Liver (tissue), 10 donors: ENCODE measurements at places on chromosomes 4 and X. TPM values are rescaled to one million over a fixed set of nuclear protein-coding genes. Genes with fewer than 3 reads are reported as not detected.

FRAS1 gene
- 1.8 TPM for total RNA-seq

- H3K4me1 ChIP-seq, result no peaks in the 10 kb centered on the region
- no peaks in the 10 kb centered on the region for H3K36me3 ChIP-seq
- no peak overlapping the region for H3K27ac ChIP-seq
- no peak for DNase-seq
Measured at GRCh38 chrX:26254436-26254835, 38.5 kb downstream of the MAGEB5 start.

- peaks cover 1% of the 10 kb centered on the region for H3K4me1 ChIP-seq
- no peaks in the 10 kb centered on the region for H3K27me3 ChIP-seq
- no peak overlapping the region for H3K27ac ChIP-seq
- no peak overlapping the region for H3K4me3 ChIP-seq
- H3K36me3 ChIP-seq, result peaks cover 5% of the 10 kb centered on the region
Measured at GRCh38 chr4:27005501-27005900, 144.9 kb downstream of the STIM2 start.

UGT8 gene
- not detected for total RNA-seq

GABRB1 gene
- total RNA-seq, result 1.3 TPM

AMOT gene
- total RNA-seq, result 1.5 TPM

- H3K4me3 ChIP-seq, result no peak overlapping the region
- peaks cover 7% of the 10 kb centered on the region for H3K4me1 ChIP-seq
- peak; percentile 55 for DNase-seq
- no peaks in the 10 kb centered on the region for H3K27me3 ChIP-seq
- H3K36me3 ChIP-seq, result no peaks in the 10 kb centered on the region
Measured at GRCh38 chr4:38728631-38729141, 54.1 kb downstream of the TLR10 start.

CFAP99 gene
- not detected for total RNA-seq
